GM04504 (cell line): ENCODE measurements at places on chromosomes 2 and 18.
A peak's percentile ranks its signal among the peaks of the same experiment; 100 is the strongest.

GRCh38 chr2:206611191-206611590 lies 31.1 kb upstream of the FAM237A start:
- no peak for DNase-seq

DNA sequence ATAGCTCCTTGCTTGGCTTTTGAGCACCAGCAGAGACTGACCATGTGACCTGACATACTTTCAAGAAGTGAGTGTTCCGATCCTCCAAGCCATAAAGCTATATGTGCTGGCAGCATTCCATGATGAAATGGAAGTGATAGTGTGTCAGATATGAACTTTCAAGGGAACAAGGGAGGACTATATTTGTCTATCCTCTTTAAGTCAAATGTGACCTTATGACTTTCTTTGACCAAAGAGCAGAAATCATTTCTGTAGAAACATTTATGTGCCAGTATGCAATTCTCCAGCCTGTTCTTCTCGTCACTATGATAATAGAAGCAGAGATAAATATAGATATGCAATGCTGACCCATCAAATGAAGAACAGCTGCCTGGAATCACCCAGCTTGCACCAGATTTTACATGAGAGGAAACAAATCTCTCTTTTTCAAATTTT lies 14.4 kb downstream of the HYCC2 start:
- DNase-seq, result no peak

DNA sequence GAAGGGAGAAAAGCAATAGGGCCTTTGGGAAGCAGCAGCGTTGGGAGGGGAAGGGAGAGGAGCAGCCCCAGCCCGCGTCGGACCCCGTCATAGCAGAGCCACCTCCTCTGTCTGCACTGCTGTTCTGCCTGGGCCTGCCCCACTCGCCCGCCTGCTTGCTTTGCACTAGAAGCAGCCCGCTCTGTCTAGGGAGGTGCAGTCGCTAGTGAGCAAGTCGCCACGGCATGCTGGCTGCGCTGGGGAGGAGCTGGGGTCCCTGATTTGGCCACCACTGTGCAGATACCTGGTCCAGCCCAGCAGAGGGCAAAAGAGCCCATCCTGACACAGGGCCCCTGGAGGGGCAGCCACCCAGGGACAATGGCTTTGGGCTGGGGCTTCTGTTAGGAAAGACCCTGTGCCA lies 8.0 kb upstream of the TMEM214 start:
- no peak for DNase-seq

DNA sequence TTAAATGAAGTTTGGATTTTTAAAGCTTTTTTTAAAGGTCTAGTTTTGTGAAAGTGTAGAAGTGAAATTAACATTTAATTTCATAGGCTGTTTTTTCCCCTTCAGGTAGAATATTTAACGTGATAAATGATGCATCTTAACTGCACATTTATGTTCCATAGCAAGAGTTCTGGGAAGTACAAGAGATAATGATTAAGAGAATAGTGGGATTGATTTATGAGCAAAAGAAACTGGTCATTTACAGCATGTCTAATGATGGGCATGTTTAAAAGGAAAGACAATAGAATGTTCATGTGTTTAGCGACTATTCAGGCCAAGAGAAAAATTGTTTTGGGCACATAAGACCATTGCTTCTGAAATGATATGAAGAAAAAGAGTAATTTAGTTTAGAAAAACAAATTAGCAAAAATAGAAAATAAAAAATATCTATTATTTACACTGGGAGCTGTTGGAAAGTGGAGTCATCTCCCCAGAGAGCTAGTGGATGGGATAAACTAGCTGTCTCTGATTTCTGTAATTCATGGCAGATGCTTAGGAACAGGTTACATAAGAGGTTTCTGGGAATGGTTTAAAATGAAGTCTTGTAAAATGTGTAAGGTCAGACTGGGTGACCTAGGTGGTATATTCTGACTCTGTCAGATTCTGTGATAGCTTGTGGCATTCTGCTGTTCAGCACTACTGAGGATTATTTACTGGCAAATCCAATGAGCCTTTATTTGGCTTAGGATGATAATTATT lies 60.7 kb downstream of the WDR7 start:
- DNase-seq, result peak; percentile 10

DNA sequence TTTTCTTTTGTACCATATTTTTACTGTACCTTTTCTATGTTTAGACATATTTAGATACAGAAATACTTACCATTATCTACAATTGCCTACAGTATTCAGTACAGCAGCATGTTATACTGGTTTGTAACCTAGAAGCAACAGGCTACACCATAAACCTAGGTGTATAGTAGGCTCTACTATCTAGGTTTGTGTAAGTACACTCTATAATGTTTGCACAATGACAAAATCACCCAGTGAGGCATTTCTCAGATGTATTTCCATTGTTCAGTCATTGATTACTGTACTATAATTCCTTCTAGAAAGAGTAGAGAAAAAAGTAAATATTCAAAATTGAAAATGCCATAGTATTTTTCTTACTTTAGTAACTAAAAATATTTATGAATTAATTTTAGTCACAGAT lies 490.1 kb upstream of the REG3G start:
- no peak for DNase-seq

DNA sequence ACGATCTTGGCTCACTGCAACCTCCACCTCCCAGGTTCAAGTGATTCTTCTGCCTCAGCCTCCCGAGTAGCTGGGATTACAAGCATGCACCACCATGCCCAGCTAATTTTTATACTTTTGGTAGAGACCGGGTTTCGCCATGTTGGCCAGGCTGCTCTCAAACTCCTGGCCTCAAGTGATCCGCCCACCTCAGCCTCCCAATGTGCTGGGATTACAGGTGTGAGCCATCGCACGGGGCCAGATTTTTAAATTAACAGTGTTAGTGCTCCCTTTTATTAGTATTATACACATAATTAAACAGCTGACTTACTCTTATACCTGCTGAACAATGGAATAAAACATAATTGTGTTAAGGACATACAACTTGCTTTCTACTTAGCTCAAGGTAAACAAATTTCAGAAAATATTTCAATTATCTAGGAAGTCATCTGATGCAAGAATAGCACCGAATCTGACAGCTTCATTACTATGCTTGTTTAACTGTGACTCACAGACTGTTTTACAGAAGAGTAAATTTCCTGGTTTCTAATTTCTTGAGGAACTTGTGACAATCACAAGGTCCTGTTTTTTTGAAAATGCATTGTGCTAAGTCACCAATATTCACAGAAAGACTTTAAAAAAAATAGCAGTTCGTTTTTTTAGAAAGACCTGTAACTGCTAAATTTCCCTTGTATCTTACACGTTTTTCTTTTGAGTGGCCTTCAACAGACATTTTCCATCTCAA lies 51.2 kb downstream of the SPIRE1 start:
- DNase-seq, result no peak

GRCh38 chr2:199207011-199207410 lies 250.7 kb downstream of the SATB2 start:
- no peak for DNase-seq

GRCh38 chr18:54684784-54685183 lies 93.7 kb downstream of the DYNAP start:
- no peak for DNase-seq

GRCh38 chr2:223908304-223908998 lies 36.7 kb downstream of the WDFY1 start:
- DNase-seq, result no peak

GRCh38 chr18:61734396-61734795 lies 158.4 kb downstream of the RNF152 start:
- no peak for DNase-seq

GRCh38 chr2:182067393-182067792 lies 81.7 kb downstream of the PPP1R1C start:
- no peak for DNase-seq

- no peak for DNase-seq
Observed at GRCh38 chr2:237894396-237894979, 35.1 kb downstream of the RAMP1 start.

- DNase-seq, result no peak
Observed at GRCh38 chr2:84713441-84713840, 167.4 kb downstream of the TRABD2A start.

- DNase-seq, result no peak
Observed at GRCh38 chr18:54835944-54836343, 7.7 kb downstream of the RAB27B start.

- no peak for DNase-seq
Observed at GRCh38 chr2:50987616-50988313, 44.2 kb downstream of the NRXN1 start.

DNA sequence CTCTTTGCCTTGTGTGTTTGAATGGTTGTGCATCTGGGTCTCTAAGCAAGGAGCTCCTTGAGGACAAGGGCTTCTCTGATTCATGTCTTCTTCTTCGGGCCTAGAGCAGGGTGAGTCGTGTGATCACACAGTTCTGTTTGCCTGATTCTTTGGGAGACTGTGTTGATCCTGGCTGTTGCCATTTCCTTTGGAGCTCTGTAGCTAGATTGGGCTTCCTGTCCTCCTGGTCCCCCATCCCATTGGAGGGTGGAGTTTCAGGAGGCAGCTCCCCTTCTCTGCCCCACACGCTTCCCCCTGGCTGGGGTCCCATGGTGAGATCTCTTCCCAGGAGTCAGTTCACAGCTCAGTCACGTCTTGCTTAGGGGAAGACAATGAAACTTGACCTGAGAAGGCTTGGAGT lies 92.8 kb downstream of the TRIB2 start:
- no peak for DNase-seq
